ENCODE measurements at places on chromosomes 3 and 15.
A peak's percentile ranks its signal among the peaks of the same experiment; 100 is the strongest.

DNA sequence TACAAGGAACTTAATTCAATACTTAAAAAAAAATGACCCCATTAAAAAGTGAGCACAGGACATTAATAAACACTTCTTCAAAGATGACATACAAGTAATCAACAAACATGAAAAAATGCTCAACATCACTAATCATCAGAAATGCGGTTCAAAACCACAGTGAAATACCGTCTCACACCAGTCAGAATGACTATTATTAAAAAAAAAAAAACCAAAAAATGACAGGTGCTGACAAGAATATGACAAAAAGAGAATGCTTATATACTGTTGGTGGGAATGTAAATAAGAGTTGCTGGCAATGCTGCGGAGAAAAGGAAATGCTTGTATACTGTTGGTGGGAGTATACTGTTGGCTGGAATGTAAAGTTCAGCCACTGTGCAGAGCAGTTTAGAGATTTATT, 358.3 kb upstream of the CBLB start:
- DNase-seq = no peak

DNA sequence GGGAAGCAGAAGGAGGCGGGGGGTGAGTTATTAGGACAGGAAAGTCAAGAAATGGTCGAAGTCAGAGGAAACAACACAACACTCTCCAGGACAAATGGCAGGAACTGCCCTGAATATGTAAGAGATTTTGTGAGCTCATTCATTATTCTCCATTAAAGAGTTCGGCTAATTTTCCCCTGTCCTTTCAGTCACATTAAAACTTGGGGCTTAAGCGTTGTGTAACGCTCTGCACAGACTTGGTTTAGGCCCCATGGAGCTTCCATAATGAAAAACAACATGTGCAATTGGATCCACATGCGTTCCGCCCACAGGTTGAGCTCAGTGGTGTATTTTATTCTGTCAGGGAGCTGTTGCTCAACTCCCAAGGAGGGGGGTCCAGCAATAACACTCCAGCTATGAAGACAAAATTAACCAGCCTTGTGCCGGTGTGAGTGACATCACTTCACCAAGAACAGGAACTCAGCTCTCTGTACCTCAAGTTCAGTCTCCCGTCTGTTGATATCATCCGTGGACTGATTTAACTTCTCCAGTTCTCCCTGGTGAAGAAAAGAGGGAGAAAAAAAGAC, 2.3 kb downstream of the SH3BP5 start:
- DNase-seq = peak; percentile 21

GRCh38 chr3:44416031-44417030, 61.1 kb downstream of the ZNF445 start:
- DNase-seq = no peak

- DNase-seq = no peak
Measured at GRCh38 chr3:33718595-33718907, 497 bp upstream of the CLASP2 start.

- DNase-seq = no peak
Measured at GRCh38 chr3:149609595-149609994, 48.2 kb downstream of the WWTR1 start.

GRCh38 chr3:146339349-146339748, 88.4 kb upstream of the PLSCR4 start:
- DNase-seq = no peak

- no peak for DNase-seq
Measured at GRCh38 chr15:64635499-64636495, 139.6 kb downstream of the RBPMS2 start.

DNA sequence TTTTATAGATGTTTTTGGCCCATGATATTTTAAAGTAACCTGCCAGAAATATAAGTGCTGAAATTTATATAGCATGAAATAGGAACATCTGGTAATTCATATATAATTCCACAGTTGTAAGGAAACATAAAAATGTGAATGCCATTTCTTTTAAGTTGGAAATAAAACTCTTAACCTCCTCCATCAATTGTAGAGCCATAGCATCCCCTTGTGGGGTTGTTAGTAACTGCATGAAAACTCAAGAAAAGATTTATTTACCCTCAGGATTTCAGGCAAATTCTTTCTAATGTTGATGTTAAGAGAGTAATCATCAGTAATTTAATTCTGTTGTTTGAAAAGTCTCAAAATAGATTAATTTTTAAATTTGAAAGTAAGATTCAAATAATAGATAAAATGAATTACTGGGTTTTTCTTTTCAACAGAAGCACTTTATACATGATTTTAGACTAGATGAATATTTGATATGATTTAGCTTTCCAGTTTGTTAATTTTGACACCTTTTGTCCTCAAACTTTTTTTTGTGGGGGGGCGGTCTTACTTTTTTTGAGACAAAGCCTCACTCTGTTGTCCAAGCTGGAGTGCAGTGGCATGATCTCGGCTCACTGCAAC, 74.7 kb downstream of the RASA2 start:
- peak; percentile 5 for DNase-seq

DNA sequence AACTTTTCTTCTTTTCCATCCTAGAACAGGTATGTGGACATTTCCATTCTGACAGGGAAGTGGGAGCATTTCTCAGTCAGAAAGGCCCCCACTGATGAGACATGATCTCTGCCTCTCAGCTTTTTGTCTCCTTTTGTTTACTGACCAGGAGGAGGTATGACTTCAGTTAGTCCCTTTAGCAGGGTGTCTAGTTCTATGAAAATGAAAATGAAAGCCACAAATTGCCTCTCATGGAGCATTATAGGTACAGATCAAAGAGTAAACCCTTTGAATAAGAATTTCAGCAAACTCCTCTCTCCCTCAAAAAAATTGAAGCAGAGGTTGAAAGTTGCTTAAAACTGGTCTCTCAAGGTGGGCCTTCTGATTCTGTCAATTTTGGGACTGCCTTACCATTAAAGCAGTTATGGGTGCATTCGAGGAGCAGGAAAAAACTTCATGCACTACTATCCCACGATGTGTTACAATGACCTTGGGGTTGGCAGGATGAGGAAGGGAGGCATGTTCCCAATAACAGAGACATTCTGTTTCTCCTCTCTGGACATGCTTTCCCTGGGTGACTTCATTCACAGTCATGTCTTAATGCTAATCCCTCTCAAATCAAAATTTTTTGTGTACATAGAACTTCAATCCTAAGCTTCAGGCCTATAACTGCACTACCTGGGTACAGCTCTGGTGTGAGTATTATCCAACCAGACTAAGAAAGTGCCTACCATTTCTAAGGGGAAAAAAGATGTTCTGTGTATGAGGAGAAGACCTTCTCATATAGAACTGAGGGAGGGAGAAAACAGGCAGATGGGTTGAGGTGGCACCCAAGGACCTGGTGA, 50.6 kb upstream of the TBC1D23 start:
- DNase-seq = no peak

Measured in DMS 273 treated with DMSO at 0.1 percent for 48 hours (cell line).